CD4-positive, alpha-beta T cell treated with Interleukin-17A for 1 hour (primary cell): ENCODE measurements at places on chromosomes 3 and 15.

- DNase-seq = no peak
These were observed 215.9 kb downstream of the GBE1 start for GRCh38 chr3:81545572-81545971.

DNA sequence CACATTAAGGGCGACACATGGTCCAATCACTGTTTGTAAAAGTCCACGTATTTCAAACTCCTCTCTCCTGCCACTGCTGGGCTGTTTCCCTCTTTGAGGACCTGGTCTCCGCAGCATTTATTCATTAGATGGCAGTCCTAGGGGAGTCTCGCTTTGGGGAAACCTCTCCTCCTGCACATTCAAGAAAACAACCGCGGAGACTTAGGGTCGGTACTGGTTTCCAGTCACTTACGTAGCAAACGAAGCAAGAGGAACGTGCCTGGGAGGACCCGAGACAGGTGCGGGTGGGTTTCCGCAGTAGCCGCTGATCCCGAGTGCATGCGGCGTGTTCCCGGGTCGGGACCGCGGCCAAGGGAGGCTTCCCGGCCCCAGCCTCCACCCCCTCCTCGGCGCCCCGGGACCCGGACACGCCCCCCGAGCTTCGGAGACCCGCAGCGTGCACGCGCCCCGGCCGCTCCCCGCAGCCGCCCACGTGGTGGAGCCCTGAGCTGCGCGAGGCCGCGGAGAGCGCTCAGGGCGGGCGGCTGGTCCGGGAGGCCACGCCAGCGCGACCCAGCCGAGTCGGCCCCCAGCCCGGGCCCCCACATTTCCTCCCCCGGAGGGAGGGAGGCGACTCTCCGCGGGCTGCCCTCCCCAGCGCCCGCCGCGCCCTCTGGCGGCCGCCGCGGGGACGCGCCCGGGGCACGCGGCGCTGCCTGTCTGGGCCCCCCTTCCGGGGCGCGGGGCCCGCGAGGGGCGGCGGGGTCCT lies 1.1 kb upstream of the IGF1R start:
- DNase-seq = peak; percentile 53

- no peak for DNase-seq
These were observed 171.5 kb upstream of the NANOGP8 start for GRCh38 chr15:35256551-35256950.

DNA sequence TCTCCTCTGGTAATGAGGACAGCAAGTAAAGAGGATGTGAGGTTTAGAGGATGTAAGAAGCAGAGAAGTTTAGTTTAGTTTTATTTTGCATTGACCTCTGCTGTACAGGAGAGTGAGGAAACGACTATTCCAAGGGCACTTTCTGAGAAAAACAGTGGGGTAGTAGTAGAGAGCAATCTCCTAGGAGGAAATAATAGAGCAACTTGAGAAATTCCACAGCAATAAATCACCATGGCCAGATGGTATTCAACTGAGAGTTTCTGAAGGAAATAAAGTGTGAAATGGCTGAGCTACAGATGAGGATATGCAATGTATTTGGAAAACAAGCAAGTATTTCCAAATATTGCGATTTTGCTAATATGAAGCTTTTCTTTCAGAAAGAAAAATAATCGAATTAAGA lies 118.9 kb downstream of the DPH6 start:
- no peak for DNase-seq

- no peak for DNase-seq
These were observed 27.8 kb downstream of the KLHL6 start for GRCh38 chr3:183527428-183528379.

GRCh38 chr3:93843981-93844380 lies 129.7 kb downstream of the PROS1 start:
- DNase-seq = no peak

GRCh38 chr3:20052851-20053250 lies 12.6 kb downstream of the KAT2B start:
- DNase-seq = no peak

GRCh38 chr3:111907151-111907550 lies 48.1 kb downstream of the PHLDB2 start:
- no peak for DNase-seq
